GM23338 (cell line): ENCODE measurements at places on chromosomes 2 and 18. TPM values are rescaled to one million over a fixed set of nuclear protein-coding genes. Genes with fewer than 3 reads are reported as not detected.

- H3K27me3 ChIP-seq, result no peaks in the 10 kb centered on the region
- no peaks in the 10 kb centered on the region for H3K36me3 ChIP-seq
- no peak for DNase-seq
- no peak overlapping the region for H3K4me3 ChIP-seq
Measured at GRCh38 chr2:70111752-70112591, 24.7 kb downstream of the PCBP1 start.

Gene DNAH6
- total RNA-seq, result 0.16 and 0.31 TPM in 2 replicates

Gene RAB27B
- 0.31 and 0.56 TPM in 2 replicates for total RNA-seq

Gene IL36A
- total RNA-seq, result not detected in 2 replicates

Gene SKA1
- 25.1 and 25.7 TPM in 2 replicates for total RNA-seq

DNA sequence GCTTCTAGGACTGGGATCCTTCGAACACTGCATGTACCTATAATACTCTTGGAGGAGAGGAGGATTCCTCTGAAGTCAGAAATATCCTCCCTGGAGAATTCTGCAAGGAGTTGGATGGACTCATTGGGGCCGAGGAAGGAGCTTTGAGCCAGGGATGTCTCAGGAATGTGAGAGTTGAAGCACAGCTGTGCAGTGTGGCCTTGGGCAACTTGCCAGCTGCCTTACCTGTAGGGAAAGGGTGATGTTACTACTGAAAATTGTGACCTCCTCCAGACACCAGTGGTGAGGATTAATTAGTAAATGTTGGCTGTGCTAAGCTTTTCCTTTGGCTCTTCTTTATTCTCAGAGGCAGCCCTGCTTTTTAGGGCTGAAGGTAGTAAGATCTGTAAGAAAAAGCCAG is 41.4 kb downstream of the FMNL2 start:
- peaks cover 6% of the 10 kb centered on the region for H3K4me1 ChIP-seq
- no peaks in the 10 kb centered on the region for H3K27me3 ChIP-seq
- H3K27ac ChIP-seq, result no peak overlapping the region

- no peak for DNase-seq
- no peaks in the 10 kb centered on the region; the same call in 1 of the 2 replicates for H3K4me1 ChIP-seq
- H3K36me3 ChIP-seq, result peaks cover 18% of the 10 kb centered on the region
- no peak overlapping the region for H3K27ac ChIP-seq
- H3K4me3 ChIP-seq, result no peak overlapping the region
- H3K27me3 ChIP-seq, result no peaks in the 10 kb centered on the region
Measured at GRCh38 chr2:101859604-101860003, 132.2 kb upstream of the IL1R2 start.

DNA sequence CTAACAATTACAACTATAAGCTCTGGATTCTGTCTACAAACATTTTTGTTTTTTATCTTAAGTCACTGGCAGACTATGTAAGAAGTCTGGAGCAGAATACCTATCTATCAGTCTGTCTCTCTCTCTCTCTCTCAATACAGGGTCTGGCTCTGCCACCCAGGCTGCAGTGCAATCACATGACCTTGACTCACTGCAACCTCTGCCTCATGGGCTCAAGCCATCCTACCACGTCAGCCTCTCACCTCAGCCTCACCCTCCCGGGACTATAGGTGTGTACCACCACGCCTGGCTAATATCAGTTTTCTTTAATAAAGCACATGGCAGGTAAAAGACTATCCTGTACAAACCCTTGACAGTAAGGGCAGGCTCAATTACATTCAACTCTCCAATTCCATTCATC is 96.9 kb downstream of the OSBPL1A start:
- DNase-seq, result no peak
- no peak overlapping the region for H3K27ac ChIP-seq
- H3K27me3 ChIP-seq, result no peaks in the 10 kb centered on the region

- H3K4me3 ChIP-seq, result no peak overlapping the region
- H3K27ac ChIP-seq, result no peak overlapping the region
- no peak for DNase-seq
- no peaks in the 10 kb centered on the region for H3K27me3 ChIP-seq
Measured at GRCh38 chr2:115505331-115505730, 1062.9 kb downstream of the DPP10 start.

GRCh38 chr18:79586436-79587225 is 93.0 kb upstream of the CTDP1 start:
- H3K27ac ChIP-seq, result no peak overlapping the region
- H3K4me3 ChIP-seq, result no peak overlapping the region
- no peaks in the 10 kb centered on the region for H3K36me3 ChIP-seq

Gene SLC9A2
- total RNA-seq, result 0.08 and 0.24 TPM in 2 replicates

- H3K4me3 ChIP-seq, result no peak overlapping the region
- peak; percentile 71 for DNase-seq
- no peaks in the 10 kb centered on the region for H3K27me3 ChIP-seq
- peaks cover 11% of the 10 kb centered on the region; the same call in 1 of the 2 replicates for H3K4me1 ChIP-seq
- H3K27ac ChIP-seq, result no peak overlapping the region
- H3K36me3 ChIP-seq, result no peaks in the 10 kb centered on the region
Measured at GRCh38 chr2:168137510-168138180, 109.8 kb downstream of the STK39 start.

- peaks cover 44% of the 10 kb centered on the region for H3K4me1 ChIP-seq
- no peak for DNase-seq
- 0 out of 2 replicates have a peak, but pooled peaks cover 3% of the 10 kb centered on the region for H3K36me3 ChIP-seq
- H3K27ac ChIP-seq, result peak overlapping the region; percentile 95; the same call in 1 of the 2 replicates
Measured at GRCh38 chr2:234983011-234983726, 31.4 kb downstream of the SH3BP4 start.

Gene GAL3ST2
- total RNA-seq, result 0.24 and 1.5 TPM in 2 replicates

DNA sequence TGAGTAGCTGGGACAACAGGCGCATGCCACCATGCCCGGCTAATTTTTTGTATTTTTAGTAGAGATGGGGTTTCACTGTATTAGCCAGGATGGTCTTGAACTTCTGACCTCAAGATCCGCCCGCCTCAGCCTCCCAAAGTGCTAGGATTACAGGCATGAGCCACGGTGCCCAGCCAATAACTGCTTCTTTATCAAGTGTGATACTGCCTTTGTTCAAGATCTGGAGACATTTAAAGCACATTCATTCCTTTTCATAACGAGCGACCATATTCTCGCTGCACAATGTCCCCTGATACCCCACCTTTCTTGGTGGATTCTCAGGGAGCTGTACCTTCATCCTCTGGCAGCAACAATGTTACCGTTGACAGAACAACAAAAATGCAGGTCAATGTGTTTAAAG is 75.4 kb downstream of the PIEZO2 start:
- no peak overlapping the region for H3K4me3 ChIP-seq
- H3K4me1 ChIP-seq, result no peaks in the 10 kb centered on the region
- no peak overlapping the region for H3K27ac ChIP-seq
- no peak for DNase-seq
- H3K36me3 ChIP-seq, result no peaks in the 10 kb centered on the region

DNA sequence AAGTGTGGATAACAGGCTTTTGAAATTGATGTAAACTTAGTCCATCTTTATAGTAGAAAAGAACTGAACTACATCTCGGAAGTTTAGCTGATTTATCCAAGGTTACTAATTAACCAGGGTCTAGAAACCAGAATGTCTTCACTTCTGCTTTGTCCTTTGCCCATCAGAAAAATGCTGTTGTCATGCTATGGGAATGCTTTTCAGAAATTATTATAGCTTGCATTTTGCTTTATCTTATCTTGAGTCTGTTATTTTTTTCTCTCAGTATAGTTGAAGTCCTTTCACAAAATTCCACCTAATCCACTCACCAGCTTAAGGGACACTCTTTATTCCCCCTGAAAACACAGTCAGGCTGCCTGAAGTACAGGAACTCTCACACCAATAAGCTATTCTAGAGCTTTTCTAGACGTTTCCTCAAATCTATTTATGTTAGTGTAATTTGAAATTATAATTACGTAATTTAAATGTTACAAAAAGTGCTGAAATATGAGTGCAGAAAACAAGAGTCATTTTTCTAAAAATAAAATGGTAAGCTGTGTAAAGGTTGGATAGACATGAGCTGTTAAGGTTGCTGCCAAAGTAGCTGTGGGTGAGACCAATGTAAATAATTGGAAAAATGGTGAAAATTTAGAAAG is 456.3 kb downstream of the TGIF1 start:
- no peak for DNase-seq
- no peaks in the 10 kb centered on the region for H3K4me1 ChIP-seq
- no peaks in the 10 kb centered on the region for H3K36me3 ChIP-seq
- H3K27me3 ChIP-seq, result no peaks in the 10 kb centered on the region
- no peak overlapping the region for H3K4me3 ChIP-seq

DNA sequence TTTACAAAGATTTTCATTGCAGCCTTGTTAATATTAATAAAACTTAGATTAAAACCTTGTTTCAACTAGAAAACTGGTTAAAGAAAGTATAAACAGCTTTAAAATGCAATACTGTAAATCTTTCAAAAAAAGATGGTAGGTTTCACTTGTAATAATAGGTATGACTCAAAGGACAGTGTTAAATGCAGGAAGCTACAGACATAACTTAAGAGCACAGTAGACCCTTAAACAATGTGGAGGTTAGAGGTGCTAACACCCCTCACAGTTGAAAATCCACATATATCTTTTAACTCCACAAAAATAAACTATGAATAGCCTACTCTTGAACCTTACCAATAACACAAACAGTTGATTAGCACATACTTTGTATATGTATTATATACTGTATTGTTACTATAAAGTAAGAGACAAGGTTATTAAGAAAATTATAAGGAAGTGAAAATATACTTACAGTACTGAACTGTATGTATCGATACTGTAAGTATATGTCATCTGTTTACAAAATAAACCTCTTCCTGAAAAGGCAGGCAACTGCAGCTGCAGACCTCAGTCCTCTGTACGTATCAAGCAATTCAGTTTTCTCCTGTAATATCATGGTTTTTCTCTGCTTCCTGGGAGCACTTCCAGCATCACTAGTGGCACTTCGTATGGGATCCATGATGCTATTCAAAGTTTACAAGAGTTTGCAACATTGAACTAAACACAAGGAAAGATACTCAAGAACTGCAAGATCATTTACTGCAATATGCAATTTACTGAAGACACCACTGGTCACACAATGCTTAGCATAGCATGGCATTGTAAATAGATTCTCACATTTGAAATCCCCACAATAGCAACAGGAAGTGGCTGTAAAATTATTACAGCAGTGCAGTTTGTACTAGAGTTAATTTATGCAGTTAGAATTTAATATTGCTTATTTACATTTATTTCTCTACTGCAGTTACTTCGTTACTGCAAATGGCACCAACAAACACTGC is 610.5 kb upstream of the LRRTM4 start:
- no peaks in the 10 kb centered on the region for H3K4me1 ChIP-seq
- no peak for DNase-seq
- H3K36me3 ChIP-seq, result no peaks in the 10 kb centered on the region

DNA sequence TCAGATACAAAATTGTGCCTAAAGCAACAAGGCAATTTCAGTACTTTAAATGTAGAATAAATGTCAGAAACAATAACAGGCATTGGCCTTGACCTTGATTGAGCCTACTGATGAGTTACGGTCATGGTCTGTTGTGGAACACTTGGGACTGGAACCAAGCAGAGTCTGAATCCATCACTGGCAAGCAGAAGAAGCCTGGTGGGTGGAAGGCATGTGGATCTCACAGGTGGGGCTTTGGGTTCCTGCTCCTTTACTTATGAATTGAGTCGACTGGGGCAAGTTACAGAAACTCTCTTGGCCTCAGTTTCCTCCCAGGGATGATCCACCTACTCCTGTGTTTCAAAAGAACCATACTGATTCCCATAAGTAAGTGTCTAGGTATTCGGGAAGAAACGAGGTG is 102.3 kb downstream of the KCNF1 start:
- no peak overlapping the region for H3K4me3 ChIP-seq
- H3K36me3 ChIP-seq, result no peaks in the 10 kb centered on the region
- H3K4me1 ChIP-seq, result no peaks in the 10 kb centered on the region; the same call in 1 of the 2 replicates
- DNase-seq, result no peak
- H3K27me3 ChIP-seq, result no peaks in the 10 kb centered on the region

Gene BOLL
- 0.04 TPM in 1 of 2 replicates, not detected in the other for total RNA-seq

- H3K36me3 ChIP-seq, result no peaks in the 10 kb centered on the region
- no peak within 1 kb of the TSS for H3K27ac ChIP-seq
- H3K4me1 ChIP-seq, result peaks cover 14% of the 10 kb centered on the region; the same call in 1 of the 2 replicates
- peak; percentile 50 for DNase-seq
- H3K27me3 ChIP-seq, result no peaks in the 10 kb centered on the region; the same call in 1 of the 2 replicates
Measured at GRCh38 chr2:218002845-218003180, at the start of gene TNS1. Gene TNS1, minus strand, starts transcription at chr2:218002995. Its CDS starts 123 bp downstream, at chr2:218002872.

- peak; percentile 21 for DNase-seq
- H3K27ac ChIP-seq, result no peak overlapping the region
- no peak overlapping the region for H3K4me3 ChIP-seq
- peaks cover 7% of the 10 kb centered on the region; the same call in 1 of the 2 replicates for H3K4me1 ChIP-seq
- H3K27me3 ChIP-seq, result no peaks in the 10 kb centered on the region
Measured at GRCh38 chr2:179165356-179166000, 99.2 kb downstream of the SESTD1 start.

GRCh38 chr2:867296-867695 is 83.4 kb upstream of the SNTG2 start:
- no peaks in the 10 kb centered on the region for H3K36me3 ChIP-seq
- peaks cover 19% of the 10 kb centered on the region for H3K4me1 ChIP-seq
- no peak for DNase-seq
- peaks cover 2% of the 10 kb centered on the region; the same call in 1 of the 2 replicates for H3K27me3 ChIP-seq
- no peak overlapping the region for H3K4me3 ChIP-seq

DNA sequence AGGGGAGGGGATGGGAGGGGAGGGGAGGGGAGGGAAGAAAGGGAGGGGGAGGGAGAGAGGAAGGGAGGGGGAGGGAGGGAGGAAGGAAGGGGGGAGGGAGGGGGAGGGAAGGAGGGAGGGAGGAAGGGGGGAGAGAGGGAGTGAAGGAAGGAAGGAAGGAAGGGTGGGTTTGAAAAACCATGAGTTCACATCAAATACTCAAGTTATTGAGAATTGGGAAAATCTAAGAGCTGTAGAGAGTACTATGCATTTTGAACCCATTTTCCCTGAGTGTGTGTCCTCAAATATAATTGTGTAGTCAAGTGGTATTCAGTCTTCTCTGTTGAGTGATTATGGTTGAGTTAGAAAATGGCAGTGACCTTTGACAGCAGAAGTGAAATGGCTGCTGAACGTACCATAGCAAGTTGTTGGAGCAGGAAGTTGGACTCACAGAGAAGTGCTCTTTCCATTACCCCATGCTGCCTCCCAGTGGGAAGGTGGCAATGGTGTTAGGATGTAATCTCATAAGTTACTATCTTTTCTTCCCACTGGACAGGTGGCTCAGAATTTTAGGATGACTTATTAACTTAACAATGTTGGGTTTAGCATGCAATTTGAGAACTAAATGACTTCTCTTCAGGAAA is 214.6 kb downstream of the SETBP1 start:
- no peaks in the 10 kb centered on the region for H3K4me1 ChIP-seq
- H3K27ac ChIP-seq, result no peak overlapping the region
- no peak for DNase-seq
- peaks cover 6% of the 10 kb centered on the region for H3K36me3 ChIP-seq
- H3K27me3 ChIP-seq, result no peaks in the 10 kb centered on the region

GRCh38 chr2:24722141-24722790 is 70.9 kb downstream of the PTRHD1 start:
- no peaks in the 10 kb centered on the region for H3K4me1 ChIP-seq
- no peaks in the 10 kb centered on the region for H3K36me3 ChIP-seq
- no peak overlapping the region for H3K4me3 ChIP-seq
- no peaks in the 10 kb centered on the region for H3K27me3 ChIP-seq
- H3K27ac ChIP-seq, result no peak overlapping the region

GRCh38 chr2:209661286-209661894 is 110.2 kb upstream of the UNC80 start:
- peaks cover 30% of the 10 kb centered on the region for H3K4me1 ChIP-seq
- DNase-seq, result peak; percentile 77
- H3K27me3 ChIP-seq, result no peaks in the 10 kb centered on the region
- peak overlapping the region; percentile 27 for H3K4me3 ChIP-seq
- H3K36me3 ChIP-seq, result no peaks in the 10 kb centered on the region
